Stimulated activated CD4-positive, alpha-beta T cell treated with anti-CD3 and anti-CD28 coated beads, Interleukin-15, amount 100 ng/mL, for 48 hours (primary cell): ENCODE measurements at places on chromosomes 16 and 17.

DNA sequence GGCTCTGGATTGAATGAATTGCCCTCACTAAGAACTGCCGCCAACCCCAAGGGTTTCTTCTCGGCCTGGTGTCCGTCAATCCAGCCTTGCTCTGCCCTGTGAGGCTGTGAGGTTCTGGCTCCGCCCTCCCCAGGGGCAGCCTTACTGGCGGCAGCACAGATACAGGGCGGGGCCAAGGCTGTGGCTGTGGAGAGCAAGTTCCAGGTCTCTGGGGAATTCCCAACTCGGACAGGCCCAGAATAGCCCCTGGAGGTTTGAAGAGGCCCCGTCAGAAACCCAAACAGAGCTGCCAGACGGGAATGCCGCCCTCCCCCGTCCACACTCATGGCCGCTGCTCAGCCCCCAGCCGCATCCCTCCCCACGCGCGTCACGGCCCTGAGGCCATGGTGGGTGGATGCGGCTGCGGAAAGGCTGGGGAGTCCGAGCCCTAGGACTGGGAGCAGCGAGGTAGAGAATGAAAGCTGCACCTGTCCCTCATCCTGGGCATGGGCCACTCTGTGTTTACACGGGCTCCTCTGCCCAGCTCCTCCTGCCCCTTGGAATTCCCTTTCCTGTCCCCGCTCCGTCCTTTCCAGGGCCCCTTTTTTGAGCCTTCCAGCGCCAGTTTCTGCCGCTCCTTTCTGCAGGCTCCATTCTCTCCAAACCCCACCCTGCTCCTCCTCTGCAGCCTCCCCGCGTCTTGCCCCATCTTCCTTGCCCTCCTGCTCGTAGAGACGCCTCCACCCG, 660 bp upstream of the PRRT2 start:
- no peak for DNase-seq

DNA sequence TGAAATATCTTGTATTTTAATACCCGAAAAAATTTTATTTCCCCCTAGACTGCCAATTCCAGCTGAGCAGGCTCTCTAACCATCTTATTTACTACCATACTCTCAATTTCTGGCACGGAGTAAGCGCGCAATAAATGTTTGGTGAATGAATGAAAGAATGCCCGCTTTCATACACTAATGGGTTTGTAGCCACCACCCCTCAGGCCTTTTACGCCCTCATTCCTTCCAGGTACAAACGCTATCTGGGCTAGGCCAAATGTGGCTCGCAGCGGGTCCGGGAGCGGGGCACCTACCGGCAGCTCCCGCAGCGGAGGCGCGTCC, 536 bp upstream of the PLD2 start:
- DNase-seq: no peak

DNA sequence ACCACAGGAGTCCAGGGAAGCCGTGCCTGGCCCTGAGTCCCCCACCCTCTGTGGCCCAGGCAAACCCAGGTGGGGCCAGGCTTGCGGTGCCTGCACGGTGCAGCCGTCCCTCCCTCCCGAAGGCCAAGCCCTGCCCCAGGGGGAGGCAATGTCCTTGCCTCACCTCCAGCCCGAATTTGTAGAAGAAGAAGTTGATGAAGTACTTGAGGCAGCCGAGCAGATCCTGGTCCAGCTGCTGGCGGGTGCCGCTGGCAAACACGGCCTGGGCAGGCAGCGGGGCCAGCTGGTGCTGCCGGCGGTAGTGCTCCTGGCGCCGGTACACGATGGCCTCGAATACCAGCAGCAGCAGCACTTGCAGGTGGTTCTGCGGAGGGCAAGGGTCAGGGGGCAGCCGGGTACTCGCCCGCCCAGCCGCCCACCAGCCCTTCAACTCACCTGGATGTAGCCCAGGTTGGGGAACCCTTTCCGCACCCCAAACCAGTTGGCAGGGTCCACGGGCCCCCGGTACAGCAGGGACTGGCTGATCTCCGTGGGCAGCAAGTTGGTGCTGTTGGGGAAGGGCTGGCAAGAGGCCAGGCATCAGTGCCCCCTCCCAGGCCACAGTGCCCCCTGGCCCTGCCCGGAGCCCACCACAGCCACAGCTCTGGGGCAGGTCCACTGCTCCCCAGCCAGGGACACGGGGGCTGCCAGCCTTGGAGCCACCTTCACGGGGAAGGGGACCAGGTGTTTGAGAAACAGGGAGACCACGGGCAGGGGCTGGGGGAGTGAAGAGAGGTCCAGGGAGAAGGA, 26.1 kb downstream of the CTU2 start:
- no peak for DNase-seq

- DNase-seq: no peak
Measured at GRCh38 chr17:7530023-7530900, 18.6 kb upstream of the TNFSF12 start.

- no peak for DNase-seq
Measured at GRCh38 chr17:62660629-62661118, 33.2 kb downstream of the MRC2 start.

DNA sequence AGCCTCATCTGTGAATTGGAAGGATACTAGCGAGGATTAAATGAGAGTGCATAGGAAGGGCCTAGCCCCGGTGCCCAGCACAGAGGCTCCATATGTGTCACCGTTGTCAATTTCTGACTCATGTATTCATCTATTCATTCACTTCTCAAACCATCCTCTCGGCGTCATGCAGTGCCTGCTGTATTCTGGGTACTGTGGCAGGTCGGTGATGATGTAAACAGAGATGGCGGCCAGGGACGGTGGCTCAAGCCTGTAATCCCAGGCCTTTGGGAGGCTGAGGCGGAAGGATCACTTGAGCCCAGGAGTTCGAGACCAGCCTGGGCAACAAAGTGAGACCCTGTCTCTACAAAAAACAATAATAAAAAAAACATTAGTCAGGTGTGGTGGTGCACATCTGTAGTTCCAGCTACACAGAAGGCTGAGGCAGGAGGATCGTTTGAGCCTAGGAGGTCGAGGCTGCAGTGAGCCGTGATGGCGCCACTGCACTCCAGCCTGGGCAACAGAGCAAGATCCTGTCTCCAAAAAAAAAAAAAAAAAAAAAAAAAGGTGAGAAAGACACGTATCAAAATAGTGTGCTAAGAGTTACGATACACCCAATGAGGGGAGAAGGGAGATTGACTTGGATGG, 4.3 kb upstream of the PPP1R1B start:
- DNase-seq: peak; percentile 40

DNA sequence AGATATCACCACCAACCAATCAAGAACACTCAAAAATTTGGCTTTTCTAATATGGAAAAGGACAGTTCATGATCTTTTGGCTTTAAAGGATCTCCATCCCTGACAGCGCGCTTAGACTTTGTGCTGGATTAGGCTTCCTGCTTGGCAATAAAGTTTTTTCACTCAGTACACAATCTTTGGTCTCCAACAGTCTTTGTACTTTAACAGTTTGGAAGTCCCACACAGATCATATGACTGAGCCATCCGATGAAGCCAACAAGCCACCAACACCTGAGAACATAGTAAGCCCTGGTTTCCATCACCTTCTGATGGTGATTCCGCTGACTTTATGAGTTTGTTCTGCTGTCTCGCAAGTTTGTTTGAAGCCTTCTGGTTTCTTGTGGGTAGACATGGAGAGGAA, 34.3 kb downstream of the SMURF2 start:
- no peak for DNase-seq

GRCh38 chr17:3335876-3336275, 37.7 kb upstream of the OR3A1 start:
- DNase-seq: no peak

DNA sequence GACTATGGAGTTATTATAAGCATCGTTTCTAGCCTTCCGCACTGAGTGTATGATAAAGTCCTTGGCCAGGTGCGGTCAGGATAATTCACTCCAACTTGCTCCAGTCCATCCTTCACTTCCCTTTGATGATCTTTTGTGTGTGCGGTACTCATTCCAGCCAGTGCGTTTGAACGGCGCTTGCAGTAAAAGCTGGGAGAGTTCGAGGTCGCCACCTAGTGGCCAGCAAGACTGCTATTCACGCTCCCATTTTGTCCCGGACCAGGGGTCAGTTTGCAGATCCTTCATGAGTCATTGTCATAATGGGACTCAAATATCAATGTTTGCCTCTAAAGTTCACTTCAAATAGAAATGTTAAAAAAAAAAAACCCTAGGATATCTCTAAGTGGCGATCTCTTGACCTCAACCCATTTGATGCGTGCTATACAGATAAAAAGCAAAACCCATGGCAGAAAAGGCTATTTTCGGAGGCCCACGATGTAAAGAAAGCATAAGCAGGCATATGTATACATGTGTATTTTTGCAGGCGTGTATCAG, 417.1 kb downstream of the TMEM114 start:
- peak; percentile 15 for DNase-seq

- no peak for DNase-seq
Measured at GRCh38 chr16:61842666-61843065, 193.6 kb downstream of the CDH8 start.

GRCh38 chr17:19650826-19651225, 2.3 kb downstream of the ALDH3A2 start:
- no peak for DNase-seq

- DNase-seq: peak; percentile 30
Measured at GRCh38 chr16:84360170-84360569, 8.2 kb upstream of the ATP2C2 start.

DNA sequence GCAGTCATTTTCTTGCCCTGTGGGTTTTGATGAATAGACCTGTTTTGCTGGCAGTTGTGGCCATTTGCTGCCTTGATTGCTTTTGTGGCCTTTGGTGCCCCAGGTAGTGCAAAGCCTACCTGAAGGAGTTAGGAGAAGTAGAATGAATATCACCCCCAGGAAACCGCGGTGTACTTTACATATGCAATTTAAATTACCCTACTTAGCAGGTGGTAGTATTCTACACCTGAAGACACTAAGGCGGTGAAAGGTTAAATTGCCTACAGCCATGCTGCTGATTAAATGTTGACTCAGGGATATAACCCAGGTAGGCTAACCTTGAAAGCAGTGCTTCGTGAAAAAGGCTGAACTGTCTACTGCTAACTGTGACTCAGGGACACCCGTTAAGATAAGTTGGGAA, 27.2 kb upstream of the WWOX start:
- no peak for DNase-seq

- no peak for DNase-seq
Measured at GRCh38 chr17:27428781-27429505, 27.3 kb upstream of the KSR1 start.

- no peak for DNase-seq
Measured at GRCh38 chr16:10614685-10615084, 34.3 kb upstream of the EMP2 start.

- DNase-seq: no peak
Measured at GRCh38 chr17:43530288-43531081, 15.7 kb downstream of the ETV4 start.

- no peak for DNase-seq
Measured at GRCh38 chr17:43442711-43443110, 41.1 kb upstream of the DHX8 start.

DNA sequence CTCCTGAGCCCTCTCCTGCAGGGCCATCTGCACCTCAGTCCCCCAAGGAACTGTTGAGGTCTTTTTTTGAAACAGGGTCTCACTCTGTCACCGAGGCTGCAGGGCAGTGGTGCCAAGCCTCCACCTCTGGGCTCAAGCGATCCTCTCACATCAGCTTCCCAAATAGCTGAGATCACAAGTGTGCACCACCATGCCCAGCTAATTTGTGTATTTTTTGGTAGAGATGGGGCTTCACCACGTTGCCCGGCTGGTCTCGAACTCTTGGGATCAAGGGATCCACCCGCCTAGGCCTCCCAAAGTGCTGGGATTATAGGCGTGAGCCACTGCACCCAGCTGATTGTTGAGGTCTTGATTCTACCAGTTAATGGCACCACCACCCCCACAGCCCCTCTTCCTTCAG, 27.9 kb upstream of the ENDOV start:
- DNase-seq: no peak

DNA sequence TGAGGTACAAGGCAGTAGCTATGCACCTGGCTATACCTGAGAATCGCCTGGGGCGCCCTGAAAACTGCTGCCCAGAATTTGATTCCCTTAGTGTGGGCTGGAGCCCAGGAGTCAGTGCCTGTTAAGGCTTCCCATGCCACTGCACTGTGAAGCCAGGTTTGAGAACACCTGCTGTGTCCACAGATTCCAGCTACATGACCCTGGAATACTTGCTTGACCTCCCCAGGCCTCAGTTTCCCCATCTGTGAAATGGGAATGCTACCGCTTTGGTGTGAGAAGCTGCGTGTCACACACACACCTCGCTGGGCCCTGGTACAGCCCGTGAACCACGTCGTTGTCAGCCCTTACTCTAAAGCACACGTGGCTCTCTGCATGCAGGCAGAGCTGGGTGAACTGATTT, 271.0 kb downstream of the C16orf95 start:
- no peak for DNase-seq

DNA sequence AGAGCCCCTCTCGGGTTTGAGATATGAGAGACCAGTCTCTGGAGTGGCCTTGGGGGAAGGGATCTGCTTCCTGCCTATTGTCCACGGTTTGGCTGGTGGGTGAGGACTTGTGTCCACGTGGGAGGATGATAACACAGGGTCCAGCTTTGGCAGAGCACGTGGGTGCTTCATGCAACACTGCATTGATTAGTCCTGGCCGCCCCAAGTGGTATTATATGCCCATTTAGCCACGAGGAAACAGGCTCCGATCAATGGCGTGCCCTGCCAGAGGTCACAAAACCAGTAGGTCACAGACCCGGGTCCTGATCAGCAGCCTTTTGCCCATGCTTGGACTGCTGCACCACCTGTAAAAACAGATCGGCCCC, 141.6 kb downstream of the RGS9 start:
- DNase-seq: no peak

DNA sequence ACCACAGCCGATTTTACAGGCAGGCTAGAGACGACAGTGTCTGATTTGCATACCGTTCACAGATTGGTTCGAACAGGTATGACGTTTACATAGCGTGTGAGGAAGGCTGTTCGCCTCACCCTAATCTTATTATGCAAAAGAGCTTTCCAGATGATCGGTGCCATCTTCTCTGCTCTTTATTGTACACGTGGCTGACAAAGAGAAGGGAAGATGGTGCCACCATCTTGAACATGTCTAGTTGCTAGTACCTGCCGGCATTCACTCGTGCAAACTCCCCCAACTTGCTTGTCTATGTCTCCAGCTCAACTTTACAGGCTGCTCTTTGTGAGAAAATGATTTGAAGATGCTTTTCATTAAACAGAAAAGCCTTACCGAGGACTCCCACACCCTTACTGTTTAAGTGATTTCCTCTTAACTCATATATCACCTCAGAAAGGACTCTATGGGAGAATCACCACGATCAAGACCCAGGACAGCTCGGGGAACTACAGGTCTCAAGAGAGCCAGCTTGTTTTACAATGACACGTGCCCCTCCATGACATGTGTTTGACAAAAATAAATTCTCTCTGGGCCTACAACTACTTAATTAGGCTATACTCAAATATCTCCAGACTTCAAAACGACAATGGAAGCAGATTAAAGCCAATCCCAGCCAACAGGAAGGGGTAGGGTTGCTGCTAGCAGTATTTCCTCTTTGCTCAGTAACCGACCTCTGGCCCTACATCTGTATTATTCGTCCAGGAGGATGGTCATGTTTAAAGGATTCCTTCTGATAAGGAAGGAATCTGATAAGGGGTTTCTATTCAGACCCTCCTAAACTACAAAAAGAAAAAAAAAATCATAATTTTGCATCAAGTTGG, 480.6 kb downstream of the TMEM114 start:
- DNase-seq: no peak

GRCh38 chr17:13634021-13634420, 32.3 kb upstream of the HS3ST3A1 start:
- no peak for DNase-seq
